Activated T-cell treated with anti-CD3 and anti-CD28 coated beads for 1 hour (primary cell): ENCODE measurements at places on chromosomes 2 and 18.

DNA sequence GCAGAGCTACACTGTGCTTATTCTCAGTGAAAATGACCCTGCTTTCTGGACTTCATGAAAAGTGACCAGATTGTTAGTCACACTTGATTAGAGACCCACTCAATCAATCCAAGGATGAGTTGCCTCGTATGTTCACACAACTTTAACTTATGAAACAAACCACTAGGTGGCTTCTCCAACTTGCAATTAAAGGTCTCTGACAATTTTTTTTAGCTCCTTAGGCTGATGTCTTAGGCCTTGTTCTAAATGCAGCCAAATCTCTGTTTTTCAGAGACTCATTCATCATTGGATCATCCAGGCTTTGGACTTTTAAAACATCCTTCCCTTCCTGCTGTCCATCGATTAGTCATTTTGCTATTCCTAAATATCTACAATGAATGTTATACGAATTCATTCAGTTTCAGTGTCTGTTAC is 63.4 kb downstream of the MREG start:
- no peak for DNase-seq

DNA sequence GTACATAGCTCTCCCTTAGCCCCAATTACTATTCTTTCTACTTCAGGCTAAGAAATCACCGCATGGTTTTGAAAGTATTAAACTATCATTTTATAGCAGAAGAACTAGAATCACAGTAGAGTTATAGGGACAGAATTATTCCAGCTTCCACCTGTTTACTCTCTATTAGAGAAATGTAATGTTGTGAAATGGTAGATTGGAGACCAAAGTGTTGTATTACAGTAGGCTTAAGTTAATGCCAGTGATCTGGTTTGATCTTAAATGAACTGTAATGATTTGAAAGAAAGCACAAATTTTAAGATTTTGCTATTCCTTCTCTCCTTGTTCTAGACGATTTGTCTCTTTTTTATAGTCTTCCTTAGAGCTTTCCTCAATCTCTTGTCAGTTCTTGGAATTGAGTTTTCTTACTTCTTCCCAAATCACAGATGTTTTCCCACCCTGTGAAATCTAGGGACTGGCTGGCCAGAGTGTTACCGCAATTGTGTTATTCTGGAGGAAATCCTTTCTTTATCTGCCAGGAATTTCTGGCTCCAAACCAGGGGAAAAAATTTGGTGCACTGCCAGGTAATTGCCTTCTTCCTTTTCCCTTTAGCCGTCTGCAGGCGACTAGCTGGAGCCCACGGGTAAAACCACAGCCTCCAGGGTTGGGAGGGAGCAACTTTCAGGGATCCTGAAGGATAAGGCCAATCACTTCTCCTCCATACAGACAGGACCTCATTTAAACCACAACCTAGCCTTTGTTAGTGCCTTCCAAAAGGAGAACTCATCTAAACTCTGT is 51.7 kb downstream of the NOP58 start:
- no peak for DNase-seq

DNA sequence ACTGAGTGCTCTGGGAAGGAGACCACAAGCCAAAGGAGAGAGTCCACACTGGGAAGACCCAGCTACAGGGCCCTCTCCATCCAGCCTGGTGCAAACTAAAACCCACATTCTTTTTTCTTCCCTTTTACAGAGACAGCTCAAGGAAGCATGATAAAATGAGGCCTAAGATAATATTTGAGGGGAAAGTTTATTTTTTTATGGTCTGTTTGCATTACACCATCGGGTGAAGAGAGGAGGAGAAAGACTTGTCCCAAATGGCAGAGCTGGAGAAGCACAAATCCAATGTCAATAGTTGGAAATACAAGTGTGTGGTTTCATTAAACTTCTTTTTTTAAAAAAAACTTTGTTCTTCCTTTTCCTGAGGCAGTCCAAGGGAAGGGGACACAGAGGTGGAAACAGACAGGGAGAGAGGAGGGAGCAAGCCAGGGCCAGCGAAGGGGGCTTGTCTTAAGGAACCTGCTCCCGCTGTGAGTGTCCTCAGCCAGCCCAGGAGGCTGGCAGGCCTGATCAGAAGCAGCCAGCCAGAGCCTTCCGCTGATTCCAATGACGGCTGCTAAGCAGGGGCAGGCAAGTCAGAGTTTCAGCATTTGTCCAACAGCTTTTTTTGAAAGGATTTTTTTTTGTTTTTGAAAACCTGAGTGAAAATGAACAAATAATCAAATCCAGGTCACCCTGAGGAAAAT is 203.8 kb upstream of the SIX2 start:
- no peak for DNase-seq

- no peak for DNase-seq
These were observed 25.4 kb upstream of the STPG4 start for GRCh38 chr2:47180531-47180930.

GRCh38 chr2:30932870-30933269 is 125.6 kb upstream of the CAPN13 start:
- DNase-seq, result no peak

DNA sequence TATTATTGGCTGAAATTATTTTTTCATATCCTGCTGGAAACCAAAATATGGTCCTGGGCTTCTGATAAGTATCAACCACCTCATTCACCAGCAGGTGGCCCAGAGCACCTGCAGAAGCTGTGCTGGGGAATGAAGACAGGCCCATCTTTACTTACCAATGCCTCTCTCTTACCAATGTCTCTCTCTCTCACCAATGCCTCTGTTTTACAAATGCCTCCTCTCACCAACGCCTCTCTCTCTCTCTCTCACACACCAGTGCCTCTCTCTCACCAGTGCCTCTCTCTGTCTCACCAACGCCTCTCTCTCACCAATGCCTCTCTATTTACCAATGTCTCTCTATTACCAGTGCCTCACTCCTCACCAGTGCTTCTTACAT is 2.3 kb upstream of the MAL start:
- peak; percentile 43 for DNase-seq

GRCh38 chr2:132252191-132252893 is 90.6 kb upstream of the ANKRD30BL start:
- DNase-seq, result no peak

GRCh38 chr2:35104309-35104708 is 1251.3 kb upstream of the CRIM1 start:
- no peak for DNase-seq

- no peak for DNase-seq
These were observed 51.4 kb downstream of the TTC39C start for GRCh38 chr18:24065906-24066305.

GRCh38 chr2:105378921-105379383 is 19.9 kb downstream of the FHL2 start:
- DNase-seq, result no peak

DNA sequence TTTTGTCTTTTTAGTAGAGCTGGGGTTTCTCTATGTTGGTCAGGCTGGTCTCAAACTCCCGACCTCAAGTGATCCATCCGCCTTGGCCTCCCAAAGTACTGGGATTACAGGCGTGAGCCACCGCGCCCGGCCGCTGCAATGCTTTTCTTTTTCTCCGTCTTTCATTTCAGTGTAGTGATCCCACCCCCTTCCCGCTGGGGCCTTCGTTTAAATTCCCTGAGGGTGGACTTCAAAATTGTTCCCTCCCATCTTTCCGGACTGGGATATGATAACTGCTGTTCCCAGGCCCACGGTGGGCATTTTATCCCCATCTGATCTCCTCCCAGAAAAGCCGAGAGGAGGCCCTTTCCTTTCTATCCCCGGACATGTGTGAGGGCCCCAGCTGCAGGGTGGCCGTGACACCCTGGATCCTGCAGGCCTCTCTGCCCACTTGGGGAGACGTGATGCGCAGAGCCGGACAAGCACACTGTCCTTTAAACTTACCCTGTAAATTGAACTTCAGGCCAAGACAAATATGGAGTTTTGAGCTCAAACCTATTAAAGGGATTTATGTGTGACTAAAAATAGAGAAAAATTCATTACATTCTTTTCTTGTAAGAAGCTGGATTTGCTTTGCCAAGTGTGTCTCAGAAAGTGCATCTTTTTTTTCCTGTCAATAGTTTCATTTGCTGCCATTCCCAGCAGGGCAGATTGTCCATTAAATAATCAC is 54.5 kb upstream of the AFF3 start:
- DNase-seq, result no peak

- peak; percentile 53 for DNase-seq
These were observed 365 bp downstream of the CUL3 start for GRCh38 chr2:224584785-224585210.

GRCh38 chr2:64807417-64807816 is 153.7 kb upstream of the SERTAD2 start:
- DNase-seq, result no peak

- no peak for DNase-seq
These were observed 131.3 kb downstream of the INHBB start for GRCh38 chr2:120477198-120477597.

- no peak for DNase-seq
These were observed 261.1 kb upstream of the RAB12 start for GRCh38 chr18:8348051-8348720.

DNA sequence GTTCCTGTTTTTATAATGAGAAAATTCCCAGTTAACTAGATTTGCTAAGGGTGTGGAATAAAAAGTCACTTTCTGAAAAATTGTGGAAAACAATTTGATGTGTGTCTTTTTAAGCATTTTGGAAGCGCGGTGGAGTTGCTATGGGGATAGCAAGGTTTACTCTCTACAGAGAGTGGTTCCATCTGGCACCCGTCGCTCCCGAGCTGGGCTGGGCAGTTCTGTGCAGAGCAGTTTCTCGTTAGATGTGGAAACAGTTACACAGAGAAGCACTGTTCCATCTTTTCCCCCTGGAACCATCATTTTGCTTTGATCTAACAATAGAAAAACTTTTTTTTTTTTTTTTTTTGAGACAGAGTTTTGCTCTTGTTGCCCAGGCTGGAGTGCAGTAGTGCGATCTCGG is 17.4 kb downstream of the LDLRAD4 start:
- DNase-seq, result no peak

DNA sequence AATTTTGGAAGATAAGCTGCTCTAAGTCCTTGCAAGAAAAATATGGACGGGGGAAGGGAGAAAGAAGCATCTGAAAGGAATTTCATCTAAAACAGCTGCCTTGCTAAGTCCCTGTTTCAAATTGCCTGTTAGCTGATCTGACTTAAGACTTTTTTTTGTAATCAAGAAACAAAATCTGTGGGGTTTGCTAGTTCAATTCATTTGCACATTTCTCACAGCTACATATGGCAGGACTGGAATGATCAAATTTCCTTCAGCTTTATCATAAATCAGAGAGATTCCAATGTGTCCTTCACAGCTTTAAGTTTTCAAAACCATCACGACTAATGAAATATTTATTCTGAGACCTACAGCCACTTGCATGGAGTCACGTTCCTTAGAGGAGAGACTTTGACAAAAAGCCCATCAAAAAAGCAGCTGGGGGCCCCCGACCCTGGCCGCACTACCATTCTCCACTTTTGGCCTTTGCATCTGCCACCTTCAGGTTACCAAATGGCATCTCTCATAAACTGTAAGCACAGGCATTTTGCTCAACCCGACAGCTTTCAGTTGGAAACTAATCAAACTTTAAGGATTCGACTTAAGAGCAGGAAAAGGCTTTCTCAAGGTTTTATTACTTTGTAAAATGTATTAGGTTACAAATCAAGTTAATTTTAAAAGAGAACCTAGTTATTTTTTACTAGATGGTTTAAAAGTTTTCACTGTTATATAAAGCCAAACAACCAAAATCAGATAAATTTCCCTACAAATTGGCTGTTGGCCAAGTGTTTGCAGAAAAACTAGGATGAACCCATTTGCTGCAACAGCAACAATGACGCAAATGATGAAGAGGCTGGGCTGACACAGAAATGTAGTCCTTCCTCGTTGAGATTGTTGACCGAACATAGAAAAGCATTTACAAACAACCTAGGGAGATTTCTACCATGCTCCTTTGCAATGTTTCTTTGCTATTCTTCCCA is 100.4 kb upstream of the RND3 start:
- no peak for DNase-seq

- DNase-seq, result no peak
These were observed 880.6 kb downstream of the TSN start for GRCh38 chr2:122636097-122636496.

GRCh38 chr18:49011291-49011746 is 60.6 kb upstream of the SMAD7 start:
- DNase-seq, result no peak

- no peak for DNase-seq
These were observed 142.2 kb downstream of the SATB2 start for GRCh38 chr2:199315299-199316179.

- DNase-seq, result no peak
These were observed 143.5 kb downstream of the LDLRAD4 start for GRCh38 chr18:13362051-13362450.

- no peak for DNase-seq
These were observed 297.2 kb downstream of the NCKAP5 start for GRCh38 chr2:133271105-133271504.

DNA sequence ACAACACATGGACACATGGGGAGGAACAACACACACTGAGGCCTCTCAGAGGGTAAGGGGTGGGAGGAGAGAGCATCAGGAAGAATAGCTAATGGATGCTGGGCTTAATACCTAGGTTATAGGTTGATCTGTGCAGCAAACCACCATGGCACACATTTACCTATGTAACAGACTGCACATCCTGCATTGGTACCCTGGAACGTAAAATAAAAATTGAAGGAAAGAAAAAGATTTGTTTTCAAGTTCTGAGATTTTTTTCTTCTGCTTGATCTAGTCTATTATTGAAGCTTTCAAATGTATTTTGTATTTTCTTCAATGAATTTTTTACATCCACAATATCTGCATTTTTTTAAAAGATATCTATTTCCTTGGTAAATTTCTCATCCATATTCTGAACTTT is 59.3 kb upstream of the SLC4A10 start:
- no peak for DNase-seq
